ENCODE measurements at places on chromosomes 3 and 15.

DNA sequence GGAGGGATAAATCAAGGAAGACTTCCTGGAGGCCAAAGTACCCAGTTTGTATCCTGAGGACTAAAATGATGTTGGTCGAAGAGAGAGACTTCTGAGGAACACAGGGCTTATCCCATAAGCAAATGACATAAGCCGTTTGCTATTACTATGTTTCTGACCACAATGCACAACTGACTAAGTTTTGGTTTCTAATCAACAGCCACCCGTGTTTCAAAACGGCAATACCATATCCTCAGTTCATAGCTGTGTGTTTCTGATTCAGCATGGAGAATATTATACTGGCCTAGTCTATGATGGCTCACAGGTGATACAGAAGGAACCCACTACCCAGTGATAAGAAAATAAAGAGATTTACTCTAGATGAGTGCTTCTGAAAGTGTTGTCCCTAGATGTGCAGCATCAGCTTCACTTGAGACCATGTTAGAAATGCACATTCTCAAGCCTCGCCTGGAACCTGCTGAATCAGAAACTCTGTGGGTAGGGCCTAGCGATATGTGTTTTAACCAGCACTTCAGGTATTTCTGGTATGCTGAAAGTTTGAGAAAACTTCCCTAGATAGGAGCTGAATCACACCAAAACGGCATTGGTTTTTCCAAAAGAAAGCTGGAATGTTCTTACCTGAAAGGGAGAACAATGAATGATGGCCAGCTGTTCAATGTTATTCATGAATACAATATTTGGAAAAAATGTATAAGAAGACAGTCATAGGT is 639.7 kb upstream of the NR2F2 start:
- H3K4me1 ChIP-seq, result no peaks in the 10 kb centered on the region
- H3K27ac ChIP-seq, result no peak overlapping the region
- no peaks in the 10 kb centered on the region for H3K27me3 ChIP-seq
- H3K36me3 ChIP-seq, result no peaks in the 10 kb centered on the region
- DNase-seq, result no peak

- no peaks in the 10 kb centered on the region for H3K36me3 ChIP-seq
- H3K27ac ChIP-seq, result no peak overlapping the region
- no peaks in the 10 kb centered on the region for H3K27me3 ChIP-seq
- no peaks in the 10 kb centered on the region for H3K4me1 ChIP-seq
Observed at GRCh38 chr3:156873906-156874305, 47.8 kb downstream of the LEKR1 start.

DNA sequence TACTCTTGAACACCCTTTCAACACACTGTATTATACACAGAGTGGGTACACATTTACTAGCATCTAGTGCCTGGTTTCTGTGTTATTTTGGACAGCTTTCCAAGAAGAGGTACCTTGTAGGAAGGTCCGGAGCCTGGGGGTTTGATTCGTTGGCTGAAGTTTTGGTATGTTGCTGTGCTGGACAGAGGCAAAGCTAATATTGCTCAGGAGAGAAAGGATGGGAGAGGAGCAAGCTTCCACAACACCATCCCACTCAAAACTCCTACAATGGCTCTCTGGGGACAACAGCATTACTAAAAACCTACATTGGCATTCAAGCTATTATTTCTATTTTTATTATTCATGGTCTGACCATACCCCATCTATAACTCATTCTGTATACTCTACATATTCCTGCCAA is 1.1 kb upstream of the LYSMD2 start:
- H3K4me1 ChIP-seq, result peaks cover 18% of the 10 kb centered on the region
- no peaks in the 10 kb centered on the region for H3K36me3 ChIP-seq
- no peaks in the 10 kb centered on the region for H3K27me3 ChIP-seq
- H3K27ac ChIP-seq, result peak overlapping the region; percentile 80
- DNase-seq, result no peak

DNA sequence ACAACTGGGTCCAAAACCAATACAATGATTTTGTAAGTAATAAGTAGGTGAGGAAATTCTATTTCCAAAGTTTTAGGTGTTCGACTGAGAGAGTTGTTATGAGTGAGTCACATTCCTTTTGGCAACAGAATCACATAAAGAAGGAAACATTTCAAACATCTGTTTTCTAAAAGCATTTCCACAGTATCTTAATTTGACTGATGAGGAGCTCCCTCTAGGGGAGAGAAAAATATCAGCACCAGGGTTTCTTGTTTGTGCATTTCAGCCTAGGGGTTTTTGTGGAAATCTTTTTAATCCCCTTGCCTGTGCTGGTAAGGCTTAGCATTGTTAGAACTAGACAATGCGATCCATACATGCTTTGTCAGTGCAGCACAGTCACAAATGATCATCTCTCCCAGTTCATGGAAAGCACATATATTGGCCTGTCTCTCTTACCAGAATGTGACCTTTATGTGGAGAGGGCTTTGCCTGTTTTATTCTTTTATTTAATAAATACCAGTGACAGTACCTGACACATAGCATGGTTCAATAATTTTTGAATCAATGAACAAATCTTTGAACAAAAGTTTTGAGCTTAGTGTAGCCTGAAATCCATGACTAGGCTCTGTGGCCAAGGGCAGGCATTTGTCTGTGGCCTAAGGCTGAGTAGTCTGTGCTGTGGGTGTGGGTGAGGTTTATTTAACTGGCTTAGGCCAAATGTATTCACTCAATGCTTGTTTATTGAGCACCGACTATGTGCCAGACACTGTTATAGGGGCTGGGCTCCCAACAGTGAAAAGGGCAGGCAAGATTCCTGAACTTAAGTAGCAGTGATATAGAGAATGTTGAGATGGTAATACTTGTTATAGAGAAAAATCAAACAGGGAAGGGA is 21.1 kb upstream of the IQCF6 start:
- DNase-seq, result peak; percentile 91
- H3K36me3 ChIP-seq, result no peaks in the 10 kb centered on the region
- no peaks in the 10 kb centered on the region for H3K4me1 ChIP-seq
- H3K27ac ChIP-seq, result no peak overlapping the region

DNA sequence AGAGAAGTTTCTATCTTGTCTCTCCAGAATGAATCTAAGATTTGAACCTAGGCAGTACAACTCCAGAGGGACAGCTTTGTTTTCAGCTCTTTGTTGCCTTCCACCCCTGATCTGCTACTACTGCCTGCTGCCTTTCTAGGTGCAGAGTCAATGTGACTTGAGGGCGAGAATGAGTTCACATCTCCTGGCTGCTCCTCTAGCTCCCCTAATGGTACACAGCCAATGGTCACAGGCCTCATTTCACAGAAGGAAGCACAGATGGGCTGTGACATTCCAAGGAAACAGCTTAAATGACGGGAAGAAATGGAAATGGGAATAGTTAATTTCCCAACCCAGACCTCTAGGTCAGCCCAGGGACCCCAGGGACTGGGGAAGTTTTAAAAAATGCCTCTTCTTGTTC is 32.4 kb downstream of the FAM43A start:
- H3K27me3 ChIP-seq, result no peaks in the 10 kb centered on the region
- no peak overlapping the region for H3K4me3 ChIP-seq
- H3K27ac ChIP-seq, result no peak overlapping the region
- H3K4me1 ChIP-seq, result no peaks in the 10 kb centered on the region
- no peaks in the 10 kb centered on the region for H3K36me3 ChIP-seq
- no peak for DNase-seq

GRCh38 chr3:42747581-42747980 is 25.5 kb downstream of the CCDC13 start:
- H3K36me3 ChIP-seq, result peaks cover 11% of the 10 kb centered on the region
- H3K4me1 ChIP-seq, result peaks cover 52% of the 10 kb centered on the region
- no peak for DNase-seq
- no peak overlapping the region for H3K4me3 ChIP-seq

GRCh38 chr3:115478359-115478758 is 145.0 kb upstream of the GAP43 start:
- no peaks in the 10 kb centered on the region for H3K27me3 ChIP-seq
- H3K27ac ChIP-seq, result no peak overlapping the region
- DNase-seq, result no peak
- H3K4me3 ChIP-seq, result no peak overlapping the region
- no peaks in the 10 kb centered on the region for H3K36me3 ChIP-seq

DNA sequence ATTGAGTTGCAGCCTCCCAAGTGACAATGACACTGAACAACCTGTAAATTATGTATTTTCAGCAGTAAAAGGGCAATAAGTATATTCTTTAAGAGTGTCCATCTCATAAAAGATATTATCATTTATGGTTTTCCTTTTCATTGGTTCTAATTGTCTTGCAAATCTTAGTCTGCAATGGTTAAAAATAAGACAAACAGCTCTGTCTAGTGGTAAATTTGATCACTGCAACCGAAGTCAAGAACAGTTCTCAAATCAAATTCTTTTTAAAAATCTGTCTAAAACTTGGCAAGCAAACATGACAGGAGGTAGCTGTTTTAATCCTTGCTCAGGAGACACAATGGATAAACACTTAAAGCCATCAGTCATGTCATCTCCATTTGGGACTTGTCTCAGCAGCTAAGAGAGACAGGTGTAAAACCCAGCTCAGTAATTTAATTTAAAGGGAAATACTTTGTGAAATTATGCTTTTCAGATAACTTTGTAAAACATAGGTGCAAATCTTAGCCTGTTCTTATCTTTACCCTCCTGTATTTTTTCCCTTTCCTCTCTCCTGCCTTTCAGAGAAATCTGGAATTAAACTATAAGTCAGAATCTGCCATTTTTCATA is 150.3 kb upstream of the ARHGEF26 start:
- no peak overlapping the region for H3K27ac ChIP-seq
- H3K27me3 ChIP-seq, result no peaks in the 10 kb centered on the region
- DNase-seq, result peak; percentile 83
- no peaks in the 10 kb centered on the region for H3K4me1 ChIP-seq

DNA sequence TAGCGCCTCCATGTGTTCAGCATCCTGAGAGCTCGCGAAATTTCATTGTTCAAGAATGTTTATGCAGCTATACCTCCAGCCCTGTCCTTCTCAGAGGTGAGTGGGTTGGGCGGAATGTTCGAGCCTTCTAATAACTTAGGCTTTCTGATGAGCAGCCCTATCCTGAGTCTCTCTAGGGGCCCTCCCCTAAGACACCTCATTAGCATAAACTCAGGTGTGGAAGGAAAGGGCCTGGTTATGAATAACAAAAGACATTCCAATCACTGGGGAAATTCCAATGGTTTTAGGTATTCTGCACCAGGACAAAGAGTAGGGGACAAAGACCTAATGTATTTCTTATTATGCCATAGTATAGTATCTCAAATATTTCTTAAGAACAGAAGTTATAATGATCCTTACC is 138.1 kb upstream of the PDZRN3 start:
- no peaks in the 10 kb centered on the region for H3K4me1 ChIP-seq
- H3K4me3 ChIP-seq, result no peak overlapping the region
- H3K36me3 ChIP-seq, result no peaks in the 10 kb centered on the region
- DNase-seq, result no peak
- no peaks in the 10 kb centered on the region for H3K27me3 ChIP-seq
- H3K27ac ChIP-seq, result no peak overlapping the region

GRCh38 chr15:81749716-81750375 is 296.0 kb downstream of the MEX3B start:
- H3K27me3 ChIP-seq, result peaks cover 13% of the 10 kb centered on the region
- no peak for DNase-seq
- H3K4me3 ChIP-seq, result no peak overlapping the region

DNA sequence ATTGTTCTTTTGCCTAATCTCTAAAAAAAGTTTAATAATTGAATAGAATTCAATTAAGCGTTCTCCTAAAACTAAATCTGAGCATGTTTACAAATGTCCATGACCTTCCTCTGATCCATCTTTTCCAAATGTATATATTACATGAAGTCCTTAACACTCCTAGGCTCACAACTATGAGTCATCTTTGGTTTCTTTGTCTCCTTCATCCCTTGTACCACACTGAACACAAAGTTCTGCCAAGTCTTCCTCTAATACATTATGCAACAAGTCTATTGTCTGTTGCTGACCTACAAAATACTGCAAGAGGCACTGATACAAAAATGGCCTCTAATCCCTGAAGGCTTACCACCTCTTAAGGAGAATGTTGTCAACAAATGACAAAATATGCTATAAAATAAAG is 550.2 kb downstream of the PYDC2 start:
- H3K4me3 ChIP-seq, result no peak overlapping the region
- no peaks in the 10 kb centered on the region for H3K36me3 ChIP-seq
- no peak for DNase-seq
- no peaks in the 10 kb centered on the region for H3K4me1 ChIP-seq

- no peaks in the 10 kb centered on the region for H3K4me1 ChIP-seq
- H3K27me3 ChIP-seq, result no peaks in the 10 kb centered on the region
- no peak for DNase-seq
- H3K27ac ChIP-seq, result no peak overlapping the region
Observed at GRCh38 chr15:61888074-61888780, 172.0 kb downstream of the VPS13C start.

DNA sequence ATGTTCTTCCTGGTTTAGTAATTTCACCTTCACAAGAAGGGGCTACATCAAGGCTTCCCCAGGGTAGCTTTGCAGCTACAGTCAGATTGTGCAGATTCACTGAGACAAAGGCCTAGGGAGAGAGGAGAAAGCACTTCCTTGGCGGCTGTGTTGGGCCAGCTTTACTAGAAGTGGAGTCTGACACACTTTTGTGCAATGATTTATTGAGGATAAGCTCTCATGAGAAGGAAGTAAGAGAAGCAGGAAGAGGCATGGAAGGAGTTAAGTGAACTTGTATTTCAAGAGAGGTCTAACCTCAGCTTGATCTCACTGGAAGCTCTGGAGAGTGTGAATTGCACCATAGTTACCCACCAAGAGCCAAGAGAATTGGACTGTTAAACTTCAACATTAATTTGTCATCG is 78.9 kb downstream of the TGFBR2 start:
- H3K4me3 ChIP-seq, result no peak overlapping the region
- no peak overlapping the region for H3K27ac ChIP-seq
- no peaks in the 10 kb centered on the region for H3K36me3 ChIP-seq
- peaks cover 21% of the 10 kb centered on the region for H3K4me1 ChIP-seq
- DNase-seq, result no peak
- no peaks in the 10 kb centered on the region for H3K27me3 ChIP-seq

- H3K27ac ChIP-seq, result peak overlapping the region; percentile 37
- peaks cover 11% of the 10 kb centered on the region for H3K36me3 ChIP-seq
- H3K4me1 ChIP-seq, result peaks cover 26% of the 10 kb centered on the region
- DNase-seq, result no peak
Observed at GRCh38 chr3:124837730-124838186, 49.4 kb downstream of the ITGB5 start.

DNA sequence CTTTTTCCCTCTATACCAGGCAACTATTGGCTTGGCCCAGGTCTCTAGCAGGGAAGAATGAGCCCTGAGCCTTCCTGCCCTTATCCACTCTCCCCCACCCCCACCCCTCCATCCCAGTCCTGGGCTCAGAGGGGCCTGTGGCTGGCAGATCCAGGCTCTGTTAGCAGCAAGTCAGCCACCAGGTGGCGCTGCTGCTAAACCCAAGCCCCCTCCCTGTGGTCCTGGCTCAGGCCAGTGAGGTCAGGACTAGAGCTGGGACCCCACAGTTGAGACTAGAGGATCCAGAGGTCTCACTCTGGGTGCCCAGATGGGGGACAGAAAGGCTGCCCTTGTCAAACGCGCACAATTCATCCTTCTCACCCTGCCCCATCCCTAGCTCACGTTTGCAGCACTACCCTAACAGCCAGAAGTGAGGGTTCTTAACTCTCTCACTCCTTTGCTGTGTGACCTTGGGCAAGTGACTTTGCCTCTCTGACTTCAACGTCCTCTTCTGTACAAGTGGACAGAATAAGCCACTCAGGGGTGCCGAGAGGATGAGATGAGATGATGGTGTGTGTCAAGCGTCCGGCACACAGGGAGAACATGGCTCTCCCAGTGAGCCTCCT is 46.8 kb upstream of the SLC6A1 start:
- no peak overlapping the region for H3K27ac ChIP-seq
- no peak overlapping the region for H3K4me3 ChIP-seq
- no peaks in the 10 kb centered on the region for H3K27me3 ChIP-seq
- H3K36me3 ChIP-seq, result no peaks in the 10 kb centered on the region
- DNase-seq, result no peak

- no peak for DNase-seq
- no peaks in the 10 kb centered on the region for H3K4me1 ChIP-seq
- H3K36me3 ChIP-seq, result no peaks in the 10 kb centered on the region
- no peak overlapping the region for H3K4me3 ChIP-seq
- H3K27ac ChIP-seq, result no peak overlapping the region
Observed at GRCh38 chr3:42827023-42827422, 17.8 kb downstream of the ACKR2 start.

All from spinal cord (tissue), 10 donors.